T-helper 2 cell treated with Interferon-gamma antibody and Interleukin-4, amounts not matched to agents 5 μg/mL and 100 μg/mL, for 36 hours (primary cell): ENCODE measurements at places on chromosomes 16 and 17.

DNA sequence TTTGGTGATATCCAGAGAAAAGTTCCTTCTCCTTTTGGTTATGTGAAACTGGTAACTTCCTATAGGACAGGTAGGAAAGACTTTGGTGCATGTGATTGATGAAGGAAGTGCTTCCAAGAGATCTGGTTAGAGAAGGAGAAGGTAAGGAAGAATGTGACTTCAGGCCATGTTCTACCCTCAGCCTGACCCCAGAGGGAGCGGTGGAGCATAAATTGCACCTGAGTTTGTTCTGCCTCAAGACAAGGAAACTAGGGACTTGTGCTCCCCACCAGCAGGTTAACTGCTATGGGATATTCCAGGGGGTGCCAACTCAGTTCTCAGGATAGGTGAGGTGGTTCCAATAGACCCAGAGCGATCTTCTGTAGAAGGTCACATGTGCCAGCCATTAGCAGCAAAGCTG, 299.3 kb upstream of the XYLT1 start:
- DNase-seq = no peak

DNA sequence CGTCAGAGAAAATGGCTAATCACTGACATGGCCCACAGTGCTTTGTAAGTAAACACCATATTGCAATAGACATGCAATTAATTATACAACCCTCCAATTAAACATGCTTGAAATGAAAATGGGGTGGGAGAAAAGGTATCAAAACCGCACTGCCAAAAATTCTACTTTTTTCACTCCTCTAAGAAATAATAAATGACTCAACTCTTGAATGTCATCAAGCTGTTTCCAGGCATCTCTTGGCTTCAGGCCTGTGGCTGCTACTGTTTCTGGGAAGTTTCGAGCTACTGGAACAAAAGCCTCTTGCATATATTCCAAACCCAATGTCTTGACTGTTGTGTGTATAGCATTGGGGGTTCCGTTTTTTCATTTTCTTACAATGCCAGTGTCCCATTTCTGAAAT, 412.6 kb downstream of the RBFOX1 start:
- DNase-seq = no peak

DNA sequence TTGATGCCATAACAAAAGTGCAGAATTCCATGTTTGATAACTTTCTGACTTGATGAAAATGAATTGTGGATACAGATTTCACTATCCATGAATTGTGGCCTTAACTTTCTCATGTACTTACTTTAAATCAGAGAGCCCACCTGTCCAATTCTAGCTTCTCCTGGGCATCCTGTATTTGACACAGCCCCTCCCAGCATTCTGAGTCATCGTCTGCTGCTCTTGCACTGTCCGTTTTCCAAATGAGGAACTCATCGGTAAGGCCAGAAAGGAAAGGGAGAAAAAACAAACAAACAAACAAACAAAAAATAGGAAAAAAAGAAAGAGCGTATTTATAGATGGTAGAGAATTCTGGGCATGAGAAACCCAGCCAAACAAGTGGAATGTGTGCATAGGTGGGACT, 361.6 kb downstream of the WWOX start:
- DNase-seq = no peak

DNA sequence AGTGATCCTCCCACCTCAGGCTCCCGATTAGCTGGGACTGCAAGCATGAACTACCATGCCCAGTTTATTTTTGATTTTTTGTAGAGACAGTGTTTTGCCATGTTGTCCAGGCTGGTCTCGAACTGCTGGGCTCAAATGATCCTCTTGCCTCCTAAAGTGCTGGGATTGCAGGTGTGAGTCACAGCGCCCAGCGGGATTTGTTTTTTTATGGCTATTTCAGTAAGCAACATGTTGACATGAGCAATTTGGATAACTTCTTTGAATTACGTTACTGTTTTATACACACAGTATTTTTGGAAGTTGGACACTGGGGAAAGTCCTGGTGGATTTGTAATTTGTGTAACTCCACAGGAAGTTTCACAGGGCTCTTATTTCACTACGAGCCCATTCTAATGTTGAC, 18.5 kb upstream of the RHOT1 start:
- DNase-seq = no peak

GRCh38 chr17:79182176-79183042, 107.8 kb downstream of the ENGASE start:
- no peak for DNase-seq

DNA sequence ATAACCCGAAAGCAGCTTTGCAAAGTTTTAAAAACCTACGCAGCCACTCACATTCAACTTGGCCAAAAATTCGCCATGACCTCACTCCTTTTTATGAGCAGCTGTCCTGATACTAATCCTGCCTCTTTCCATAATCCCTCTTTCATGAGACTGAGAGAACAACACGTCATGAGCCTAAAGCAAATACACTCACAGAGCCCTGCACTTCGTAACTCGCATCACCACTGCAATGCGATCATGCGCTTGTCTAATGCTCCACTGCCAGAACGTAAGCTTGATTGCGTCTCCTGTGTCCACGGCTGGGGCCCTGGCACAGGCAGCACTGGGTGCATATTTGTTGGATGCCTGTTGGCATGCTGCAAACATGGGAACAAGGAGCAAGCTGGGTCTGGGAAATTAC, 36.2 kb downstream of the CDRT4 start:
- DNase-seq = no peak

DNA sequence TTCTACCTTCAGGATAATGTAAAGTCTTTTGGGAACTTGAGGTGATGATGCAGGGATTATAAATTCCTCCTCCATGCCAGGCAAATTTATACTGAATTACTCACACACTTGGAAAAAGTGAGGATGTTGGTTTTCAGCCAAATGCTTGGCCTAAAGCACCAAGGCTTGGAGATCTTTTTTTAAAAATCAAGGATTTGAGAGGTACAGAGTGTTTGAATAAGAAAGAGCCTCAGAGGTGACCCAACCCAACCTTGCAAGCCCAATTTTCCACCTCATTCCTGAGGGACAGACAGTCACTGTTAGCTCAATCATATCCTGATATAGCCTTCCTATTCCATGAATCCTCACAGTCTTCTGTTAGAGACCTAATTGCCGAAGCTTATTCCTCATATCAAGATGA, 14.0 kb downstream of the GRIN2A start:
- DNase-seq = no peak

DNA sequence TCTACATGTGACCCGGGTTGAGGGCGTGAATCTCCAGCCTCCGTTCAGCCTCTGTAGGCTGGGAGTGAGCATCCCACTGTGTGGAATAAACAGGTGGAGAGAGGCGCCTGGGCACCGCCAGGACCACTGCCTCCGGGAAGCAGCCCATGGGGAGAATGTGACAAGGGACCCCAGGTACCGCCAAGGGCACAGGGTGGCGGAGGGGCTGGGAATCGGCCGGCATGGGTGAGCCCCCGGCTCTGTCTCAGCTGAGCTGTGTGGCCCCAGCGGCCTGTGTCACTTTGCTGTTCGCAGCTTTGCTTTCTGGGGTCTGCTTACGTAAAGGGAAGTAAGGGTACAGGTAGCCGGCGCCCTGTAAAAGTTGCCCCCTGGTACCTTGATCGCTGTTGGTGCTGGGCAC, 11.5 kb downstream of the GSE1 start:
- no peak for DNase-seq

DNA sequence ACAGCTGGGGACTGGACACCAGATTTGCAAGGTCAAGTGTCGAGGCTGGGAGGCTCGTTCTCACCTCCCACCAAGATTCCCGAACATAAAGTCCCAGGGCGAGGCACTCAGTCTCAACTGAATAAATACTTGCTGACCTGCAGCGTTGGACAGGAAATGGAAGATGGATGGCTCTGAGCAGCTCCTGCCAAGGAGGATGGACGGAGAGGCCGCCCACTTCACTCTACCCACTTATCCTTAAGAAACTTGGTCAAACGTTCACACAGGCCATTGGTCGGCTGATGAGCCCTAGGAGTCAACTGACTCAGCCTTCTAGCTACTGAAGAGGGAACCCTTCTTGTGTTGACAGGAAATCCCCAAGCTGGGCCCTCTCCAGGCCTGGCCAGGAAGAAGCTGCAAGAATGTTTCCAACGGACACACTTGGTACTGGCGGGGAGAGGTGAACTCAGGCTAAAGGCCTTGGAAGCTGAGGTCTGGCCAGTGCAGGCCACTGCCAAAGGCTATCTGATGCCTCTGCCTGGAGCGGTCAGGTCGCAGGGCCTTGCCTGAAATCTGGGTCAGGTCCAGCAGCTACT, 50.0 kb downstream of the VAC14 start:
- DNase-seq = no peak

- DNase-seq = no peak
Observed at GRCh38 chr17:55264278-55264644, 499 bp upstream of the HLF start.

GRCh38 chr17:28519236-28519635, 13.1 kb downstream of the FOXN1 start:
- no peak for DNase-seq

DNA sequence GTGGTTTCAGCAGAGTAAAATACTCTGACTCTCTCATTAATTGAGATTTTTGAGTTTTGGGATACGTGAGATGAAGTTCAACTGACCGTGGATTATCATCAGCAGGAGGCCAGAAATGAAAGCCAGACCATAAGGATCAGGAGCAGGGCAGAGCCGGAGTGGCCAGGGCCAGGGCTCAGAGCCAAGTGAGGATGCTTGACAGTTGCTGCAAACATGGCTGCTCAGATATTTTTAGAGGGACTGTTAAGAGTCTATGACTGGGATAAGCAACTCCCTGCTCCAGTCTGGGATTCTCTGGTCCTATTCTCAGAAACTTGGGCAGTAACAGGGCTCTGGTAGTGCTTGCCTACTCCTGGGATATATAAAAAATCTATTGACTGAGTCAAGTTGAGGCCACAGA, 17.6 kb upstream of the CDH13 start:
- DNase-seq = no peak

GRCh38 chr16:19463468-19464315, 46.0 kb downstream of the TMC5 start:
- DNase-seq = no peak

DNA sequence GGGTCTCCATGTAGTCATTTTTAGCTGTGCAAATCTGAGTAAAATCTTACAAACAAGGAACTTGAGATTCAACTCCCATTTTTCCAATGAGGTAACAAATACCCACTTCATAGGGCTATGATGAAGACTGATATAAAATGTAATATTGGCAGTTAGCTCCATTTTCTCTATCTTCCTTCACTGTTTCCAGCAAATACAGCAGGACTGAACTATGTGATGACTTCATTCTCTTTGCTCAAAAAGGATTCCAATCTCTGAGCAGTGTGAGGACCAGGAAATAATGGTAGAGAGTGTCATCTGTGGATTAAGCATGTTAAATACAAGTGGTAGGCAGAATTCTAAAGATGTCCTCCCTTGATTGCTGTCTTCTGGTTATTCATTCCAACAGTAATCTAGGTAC, 18.3 kb downstream of the RND2 start:
- DNase-seq = no peak

DNA sequence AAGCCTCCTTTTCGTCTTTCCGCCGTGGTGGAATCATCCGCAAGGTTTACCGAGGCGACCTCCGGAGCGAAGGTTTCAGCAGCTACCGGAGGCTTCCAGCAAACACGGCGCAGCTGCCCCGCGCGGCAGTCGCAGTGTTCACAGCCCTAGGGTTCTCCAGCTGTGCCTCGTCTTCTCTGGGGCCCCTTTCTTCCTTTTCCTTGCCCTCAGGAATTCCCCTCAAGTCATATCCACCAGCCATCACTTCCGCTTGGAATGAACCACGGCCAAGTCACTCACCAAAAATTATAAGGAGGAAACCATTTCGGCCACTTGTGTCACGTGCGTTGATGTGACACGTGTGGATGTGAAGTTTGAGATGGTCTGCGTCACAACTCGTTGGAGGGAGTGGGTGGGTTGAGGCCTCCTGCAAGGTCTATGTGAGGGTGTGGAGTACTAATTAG, 636 bp upstream of the ERN1 start:
- peak; percentile 77 for DNase-seq

GRCh38 chr16:65548470-65548869, 426.6 kb upstream of the CDH11 start:
- no peak for DNase-seq

GRCh38 chr17:14805348-14805747, 459.8 kb downstream of the PMP22 start:
- no peak for DNase-seq

DNA sequence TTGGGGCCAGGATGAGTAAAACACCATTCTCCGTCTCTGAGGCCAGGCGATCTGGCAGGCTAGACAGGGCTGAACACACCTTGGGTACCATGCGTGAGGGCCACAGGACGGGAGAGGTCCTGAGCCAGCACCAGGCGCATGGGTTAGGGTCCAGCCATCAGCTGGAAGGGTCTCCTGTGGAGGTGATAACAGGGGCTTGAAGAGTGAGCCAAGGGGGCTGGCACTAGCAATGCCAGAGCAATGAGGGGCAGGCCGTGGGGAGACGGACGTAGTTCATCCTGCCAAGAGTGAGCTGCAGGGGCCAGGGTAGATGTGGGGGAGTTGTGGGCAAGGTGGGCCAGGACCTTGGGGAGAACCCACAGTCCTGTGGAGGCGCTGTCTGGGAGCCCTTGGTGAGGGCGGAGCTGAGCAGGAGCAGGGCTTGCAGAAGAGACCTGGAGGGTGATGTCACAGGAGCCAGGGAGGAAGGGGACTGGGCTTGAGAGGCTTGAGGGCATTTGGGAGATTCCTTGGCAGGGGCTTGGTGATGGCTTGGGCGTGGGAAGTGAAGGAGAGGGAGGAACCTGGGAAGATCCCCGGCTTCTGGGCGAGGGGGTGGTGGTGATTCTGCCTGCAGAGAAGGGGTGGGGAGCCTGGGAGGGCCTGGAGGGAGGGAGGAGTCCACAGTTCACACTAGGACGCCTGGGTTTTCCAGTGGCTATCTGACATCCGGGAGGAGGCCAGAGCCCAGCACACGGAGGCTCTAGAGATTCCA, 6.3 kb upstream of the NPTX1 start:
- no peak for DNase-seq

GRCh38 chr16:23119570-23119969, 29.7 kb downstream of the USP31 start:
- no peak for DNase-seq

GRCh38 chr17:32861981-32862380, 14.9 kb downstream of the MYO1D start:
- DNase-seq = no peak

GRCh38 chr16:27364493-27365141, 37.4 kb upstream of the IL21R start:
- no peak for DNase-seq

GRCh38 chr17:31687505-31688126, 171.4 kb downstream of the COPRS start:
- no peak for DNase-seq

- DNase-seq = no peak
Observed at GRCh38 chr17:11671126-11671525, 72.9 kb downstream of the DNAH9 start.

DNA sequence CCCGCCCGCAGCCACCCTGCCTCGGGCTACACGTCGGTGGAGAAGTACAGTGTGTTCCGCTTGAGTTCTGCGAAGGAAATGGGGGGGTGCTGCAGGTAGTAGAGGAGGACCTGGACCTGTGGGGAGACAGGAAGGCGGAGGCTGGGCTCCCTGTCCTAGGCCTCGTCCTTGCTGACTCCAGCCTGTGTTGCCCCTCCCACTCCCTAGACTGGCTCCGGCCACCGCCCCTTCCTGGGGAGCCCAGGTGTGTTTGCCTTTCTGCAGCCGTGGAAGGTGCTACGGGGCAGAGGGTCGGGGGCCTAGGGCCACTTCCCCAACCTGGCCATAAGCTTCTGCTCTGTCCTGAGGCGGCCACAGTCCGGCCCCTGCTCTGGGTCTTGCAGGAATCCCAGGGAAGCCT, 9.1 kb downstream of the TIMM22 start:
- DNase-seq = no peak
